ENCODE measurements at places on chromosomes 1 and 21. TPM values are rescaled to one million over a fixed set of nuclear protein-coding genes. Genes with fewer than 3 reads are reported as not detected.

The RXFP4 gene
- not detected for total RNA-seq

The RGS8 gene
- total RNA-seq: 1.2 TPM

The NMNAT1 gene
- total RNA-seq: 17.5 TPM

The PRDM16 gene
- 0.06 TPM for total RNA-seq

The SLFNL1 gene
- 0.72 TPM for total RNA-seq

DNA sequence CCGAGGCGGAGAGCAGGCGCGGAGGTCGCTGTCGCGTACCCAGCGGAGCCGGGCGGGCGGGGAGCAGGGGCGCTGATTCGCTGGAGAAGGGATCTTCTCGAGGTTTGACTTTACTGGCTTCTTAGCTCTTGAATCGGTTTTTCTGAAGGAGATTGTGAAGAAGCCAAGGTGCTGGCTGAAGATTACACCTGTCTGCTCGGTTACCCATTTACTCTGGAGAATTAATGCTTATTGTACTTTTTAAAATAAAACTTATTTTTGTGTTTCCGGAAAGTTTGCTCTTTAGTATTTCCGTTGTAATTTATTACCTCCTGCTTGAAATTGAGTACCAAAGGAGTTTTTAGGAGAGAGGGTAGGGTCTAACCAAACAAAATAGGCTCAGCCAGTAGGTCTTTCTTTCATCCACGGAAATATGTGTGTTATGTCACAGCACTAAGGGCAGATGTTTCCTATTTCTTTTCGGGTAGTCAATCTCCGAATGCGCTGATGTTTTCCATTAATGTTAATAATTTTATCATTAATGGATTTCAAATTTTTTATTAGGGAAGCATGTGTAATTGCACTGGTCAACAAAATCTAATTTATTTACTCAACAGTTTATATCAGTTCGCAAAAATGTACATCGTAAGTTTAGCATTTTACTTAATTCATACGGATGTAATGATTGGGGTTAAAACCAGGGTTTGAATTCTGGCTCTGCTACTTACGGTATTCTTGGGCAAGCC is 510 bp upstream of the GNG5 start:
- peak overlapping the region; percentile 92 for H3K27ac ChIP-seq
- no peak for DNase-seq
- H3K27me3 ChIP-seq: no peaks in the 10 kb centered on the region
- H3K4me1 ChIP-seq: peaks cover 25% of the 10 kb centered on the region
- peak overlapping the region; percentile 4 for H3K4me3 ChIP-seq

GRCh38 chr1:221439747-221440501 is 302.0 kb downstream of the DUSP10 start:
- peaks cover 6% of the 10 kb centered on the region for H3K27me3 ChIP-seq
- H3K4me3 ChIP-seq: no peak overlapping the region
- no peaks in the 10 kb centered on the region for H3K4me1 ChIP-seq
- no peak overlapping the region for H3K27ac ChIP-seq

DNA sequence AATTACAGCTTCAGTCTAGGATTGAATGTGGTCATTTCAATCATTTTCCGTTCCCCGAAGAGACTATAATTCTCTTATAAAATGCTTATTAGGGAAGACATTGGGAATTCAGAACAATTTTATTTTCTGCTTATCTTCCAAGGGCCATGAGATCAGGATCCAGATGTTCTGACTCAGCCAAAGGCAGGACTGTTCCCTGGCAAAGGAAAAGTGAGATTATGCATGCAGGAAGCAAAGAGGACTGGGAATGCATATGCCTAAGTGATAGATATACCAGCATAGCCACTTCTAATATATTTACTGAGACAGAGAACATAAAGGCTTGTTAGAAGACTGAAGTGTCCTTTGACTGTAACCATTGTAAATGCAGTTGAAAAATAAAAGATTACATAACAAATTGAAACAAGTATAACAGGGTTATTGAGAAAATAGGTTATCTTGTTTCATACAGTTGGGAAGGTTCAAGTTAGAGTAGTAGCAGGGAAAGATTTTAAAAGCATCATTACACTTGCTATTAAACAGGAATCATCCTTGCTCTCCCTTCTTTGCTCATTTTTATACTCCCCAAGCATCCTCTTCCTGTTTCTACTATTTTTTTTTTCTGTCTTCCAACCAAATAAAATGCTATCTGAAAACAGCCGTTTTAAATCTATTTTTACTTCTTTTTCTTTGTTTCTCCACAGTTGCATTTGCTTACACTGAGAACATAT is 439.6 kb upstream of the ADAMTS5 start:
- no peaks in the 10 kb centered on the region for H3K27me3 ChIP-seq
- H3K4me1 ChIP-seq: peaks cover 14% of the 10 kb centered on the region
- no peak overlapping the region for H3K4me3 ChIP-seq
- no peak overlapping the region for H3K27ac ChIP-seq
- no peak for DNase-seq

- no peaks in the 10 kb centered on the region for H3K4me1 ChIP-seq
- H3K27ac ChIP-seq: no peak overlapping the region
- H3K36me3 ChIP-seq: no peaks in the 10 kb centered on the region
- no peaks in the 10 kb centered on the region for H3K27me3 ChIP-seq
- DNase-seq: peak; percentile 6
- H3K4me3 ChIP-seq: no peak overlapping the region
Measured at GRCh38 chr1:225464851-225465792, 37.3 kb upstream of the LBR start.

- H3K27ac ChIP-seq: no peak overlapping the region
- DNase-seq: no peak
- H3K4me3 ChIP-seq: no peak overlapping the region
- no peaks in the 10 kb centered on the region for H3K36me3 ChIP-seq
- H3K27me3 ChIP-seq: no peaks in the 10 kb centered on the region
- H3K4me1 ChIP-seq: no peaks in the 10 kb centered on the region
Measured at GRCh38 chr1:17857996-17858395, 102.9 kb downstream of the ACTL8 start.

GRCh38 chr21:32099812-32100416 is 178.9 kb downstream of the MIS18A start:
- H3K27me3 ChIP-seq: no peaks in the 10 kb centered on the region
- DNase-seq: no peak
- no peaks in the 10 kb centered on the region for H3K36me3 ChIP-seq
- H3K4me3 ChIP-seq: no peak overlapping the region

GRCh38 chr1:84603223-84603622 is 29.0 kb upstream of the CTBS start:
- no peaks in the 10 kb centered on the region for H3K36me3 ChIP-seq
- DNase-seq: no peak
- H3K4me1 ChIP-seq: no peaks in the 10 kb centered on the region
- no peak overlapping the region for H3K4me3 ChIP-seq
- no peak overlapping the region for H3K27ac ChIP-seq

- peaks cover 22% of the 10 kb centered on the region for H3K27me3 ChIP-seq
- H3K27ac ChIP-seq: no peak overlapping the region
- DNase-seq: peak; percentile 54
- no peak overlapping the region for H3K4me3 ChIP-seq
- H3K4me1 ChIP-seq: peaks cover 7% of the 10 kb centered on the region
Measured at GRCh38 chr1:20361805-20362381, 71.2 kb downstream of the VWA5B1 start.

DNA sequence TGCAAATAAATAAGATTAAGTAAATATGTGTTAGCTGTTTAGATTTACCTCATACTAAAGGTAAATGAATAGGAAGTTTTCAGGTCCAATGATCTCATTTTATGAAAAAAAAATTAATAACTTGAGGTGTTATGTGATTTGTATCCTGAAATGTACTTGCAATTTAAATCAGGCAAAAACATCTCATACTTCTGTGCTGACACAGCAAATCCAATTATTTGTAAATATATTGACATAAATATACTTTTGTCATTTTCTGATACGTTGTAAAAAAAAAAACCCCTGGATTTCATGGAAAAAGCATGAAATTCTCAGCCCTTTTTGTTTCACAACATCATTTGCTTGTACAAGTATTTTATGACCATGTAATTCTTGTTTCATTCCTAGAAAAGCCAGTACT is 184.1 kb upstream of the NCAM2 start:
- no peak overlapping the region for H3K4me3 ChIP-seq
- no peaks in the 10 kb centered on the region for H3K36me3 ChIP-seq
- H3K27ac ChIP-seq: no peak overlapping the region
- no peak for DNase-seq
- no peaks in the 10 kb centered on the region for H3K27me3 ChIP-seq

GRCh38 chr1:78673120-78673519 is 23.5 kb downstream of the IFI44 start:
- no peaks in the 10 kb centered on the region for H3K36me3 ChIP-seq
- H3K4me3 ChIP-seq: no peak overlapping the region
- H3K4me1 ChIP-seq: no peaks in the 10 kb centered on the region
- H3K27me3 ChIP-seq: no peaks in the 10 kb centered on the region
- H3K27ac ChIP-seq: no peak overlapping the region

DNA sequence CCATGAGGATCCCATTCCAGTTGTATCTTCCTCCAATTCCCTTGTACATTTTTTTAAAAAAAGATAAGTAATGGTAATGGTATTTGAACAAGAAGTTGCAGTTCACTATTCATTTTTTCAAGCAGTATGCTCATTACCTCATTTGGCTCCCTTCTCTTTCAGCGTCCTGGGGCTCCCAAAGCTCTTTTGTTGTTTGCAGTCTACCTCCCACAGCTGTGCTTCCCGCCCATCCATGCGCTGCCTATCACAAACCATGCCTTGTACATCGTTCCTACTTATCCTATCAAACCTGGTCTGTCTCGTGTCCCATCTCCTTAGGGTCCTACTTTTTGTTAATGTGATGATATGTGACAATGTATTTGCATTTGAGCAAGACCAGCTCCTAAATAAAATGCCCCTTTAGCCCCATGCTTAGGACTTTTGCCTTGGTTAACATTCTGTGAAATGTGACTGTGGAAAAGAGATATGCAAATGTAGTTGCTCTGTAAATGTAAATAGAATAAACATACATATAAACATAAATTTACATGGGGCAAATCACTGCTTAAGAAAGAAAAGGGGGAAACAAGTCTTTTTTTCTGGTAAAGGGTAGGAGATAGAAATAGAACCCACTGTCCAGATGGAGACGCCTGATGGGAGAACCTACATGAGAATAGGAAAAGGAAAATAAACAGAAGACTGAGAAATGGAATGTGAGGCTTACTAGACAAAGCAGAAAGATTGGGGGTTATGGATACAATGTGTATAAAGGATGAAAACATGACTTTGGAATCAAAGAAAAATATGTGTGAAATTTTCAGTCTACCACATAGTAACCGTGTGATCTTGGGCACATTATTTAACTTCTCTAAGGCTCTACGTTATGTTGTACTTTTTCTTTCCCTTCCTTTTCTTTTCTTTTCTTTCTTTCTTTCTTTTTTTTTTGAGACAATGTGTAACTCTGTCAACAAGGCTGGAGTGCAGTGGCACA is 59.8 kb upstream of the PLXNA2 start:
- no peaks in the 10 kb centered on the region for H3K4me1 ChIP-seq
- H3K36me3 ChIP-seq: no peaks in the 10 kb centered on the region
- no peak overlapping the region for H3K27ac ChIP-seq
- no peak overlapping the region for H3K4me3 ChIP-seq

GRCh38 chr1:58618303-58618702 is 41.3 kb upstream of the TACSTD2 start:
- H3K4me3 ChIP-seq: no peak overlapping the region
- no peak overlapping the region for H3K27ac ChIP-seq
- no peaks in the 10 kb centered on the region for H3K4me1 ChIP-seq
- H3K36me3 ChIP-seq: no peaks in the 10 kb centered on the region

DNA sequence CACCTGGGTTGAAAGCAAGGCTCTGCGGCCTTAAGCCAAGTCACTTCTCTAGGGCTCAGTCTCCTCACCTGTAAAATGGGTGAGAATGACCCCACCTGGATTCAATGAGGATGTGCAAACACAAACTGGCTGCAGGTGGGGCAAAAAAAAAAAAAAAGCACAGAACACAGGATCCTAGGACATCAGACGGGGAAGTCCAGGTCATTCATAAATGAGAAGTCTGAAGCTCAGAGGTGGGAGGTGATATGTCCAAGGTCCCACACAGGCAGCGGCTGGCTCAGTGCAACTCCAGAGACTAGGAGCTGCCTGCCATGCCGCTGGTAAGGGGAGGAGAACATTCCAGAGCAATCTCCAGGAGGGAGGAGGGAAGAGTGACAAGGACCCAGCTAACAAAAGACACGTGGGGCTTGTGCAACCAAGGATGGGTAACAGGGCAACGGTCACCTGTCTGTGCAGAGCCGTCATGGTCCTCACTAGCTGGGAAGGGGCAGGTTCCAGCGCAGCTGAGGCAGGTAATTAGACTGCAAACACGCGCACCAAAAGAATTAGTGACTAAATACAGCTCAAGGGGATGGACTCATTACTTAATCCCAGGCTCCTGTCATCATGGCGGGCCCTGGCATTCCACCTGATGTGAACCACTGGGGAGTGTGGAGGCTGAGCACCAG is 19.5 kb downstream of the IFFO2 start:
- no peaks in the 10 kb centered on the region for H3K27me3 ChIP-seq
- H3K4me3 ChIP-seq: no peak overlapping the region
- no peaks in the 10 kb centered on the region for H3K36me3 ChIP-seq
- peaks cover 11% of the 10 kb centered on the region for H3K4me1 ChIP-seq

DNA sequence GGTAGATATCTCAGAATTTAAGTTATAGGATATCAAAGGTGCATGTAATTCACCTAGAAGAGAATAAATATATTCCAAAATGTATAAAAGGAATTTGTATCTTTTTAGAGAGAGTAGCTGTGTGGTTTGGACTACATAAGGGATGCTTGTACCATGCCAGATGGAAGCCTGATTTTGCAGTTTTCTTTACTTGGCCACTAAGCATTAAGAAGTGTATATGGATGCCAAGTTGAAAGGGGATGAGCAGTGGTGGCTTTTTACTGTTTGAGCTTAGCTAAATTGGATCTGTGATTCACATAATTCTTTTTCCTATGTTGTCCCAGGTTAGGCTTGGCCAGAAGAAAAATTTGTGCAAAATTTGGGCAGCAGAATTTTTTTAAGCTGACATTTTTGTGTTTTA is 43.5 kb upstream of the TTLL7 start:
- no peak overlapping the region for H3K4me3 ChIP-seq
- no peak for DNase-seq
- H3K27ac ChIP-seq: no peak overlapping the region
- no peaks in the 10 kb centered on the region for H3K36me3 ChIP-seq

DNA sequence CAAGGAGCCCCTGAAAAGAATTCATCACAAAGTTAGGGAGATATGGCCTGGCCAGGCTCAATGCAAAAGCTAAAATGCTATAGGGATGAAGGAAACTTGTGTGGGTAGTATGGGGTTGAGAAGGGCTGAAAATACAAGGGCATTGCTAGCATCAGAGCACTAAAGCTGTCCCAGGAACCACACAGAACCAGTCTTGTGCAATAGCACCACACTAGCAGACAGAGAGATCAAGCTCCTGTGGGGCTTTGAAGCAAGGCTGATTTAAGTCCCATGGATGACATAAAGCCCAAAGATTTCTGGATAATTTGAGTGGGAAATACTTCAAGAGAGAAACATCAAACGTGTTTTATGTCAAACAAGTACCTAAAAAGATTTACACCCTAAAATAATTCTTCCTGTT is 97.1 kb downstream of the VAV3 start:
- H3K27me3 ChIP-seq: no peaks in the 10 kb centered on the region
- H3K27ac ChIP-seq: no peak overlapping the region
- H3K36me3 ChIP-seq: no peaks in the 10 kb centered on the region
- H3K4me3 ChIP-seq: no peak overlapping the region
- DNase-seq: no peak

GRCh38 chr1:172717722-172718465 is 59.0 kb downstream of the FASLG start:
- H3K27me3 ChIP-seq: no peaks in the 10 kb centered on the region
- DNase-seq: no peak
- no peak overlapping the region for H3K4me3 ChIP-seq
- H3K27ac ChIP-seq: no peak overlapping the region
- no peaks in the 10 kb centered on the region for H3K36me3 ChIP-seq

Measured in adrenal gland (tissue), 19 donors.